ENCODE measurements at places on chromosomes 1 and 21. TPM values are rescaled to one million over a fixed set of nuclear protein-coding genes. Genes with fewer than 3 reads are reported as not detected.

OLIG2 gene
- total RNA-seq, result not detected

COG2 gene
- total RNA-seq, result 30.8 TPM

LCE6A gene
- total RNA-seq, result not detected

ATP1A4 gene
- not detected for total RNA-seq

CCDC17 gene
- 2.6 TPM for total RNA-seq

RHEX gene
- total RNA-seq, result not detected

PRAMEF7 gene
- total RNA-seq, result not detected

DNA sequence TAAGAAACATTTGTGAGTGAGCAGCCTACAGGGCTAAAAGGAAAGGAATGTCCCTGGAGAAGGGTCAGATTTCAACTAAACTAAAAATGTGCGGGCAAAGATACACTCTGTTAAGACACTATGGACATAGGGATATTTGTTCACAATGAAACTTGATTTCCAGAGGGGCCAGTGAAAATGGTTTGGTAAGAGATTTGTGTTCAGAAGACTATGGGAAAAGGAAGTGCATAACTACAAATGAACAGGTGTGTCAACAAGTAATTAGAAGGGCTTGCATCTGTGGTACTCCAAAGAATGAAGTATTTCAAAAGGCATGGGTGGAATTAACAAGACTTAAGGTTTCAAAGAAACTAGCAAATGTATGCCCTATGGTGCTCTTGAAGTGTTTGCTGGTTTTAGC lies 60.4 kb downstream of the NME7 start:
- DNase-seq, result no peak

DNA sequence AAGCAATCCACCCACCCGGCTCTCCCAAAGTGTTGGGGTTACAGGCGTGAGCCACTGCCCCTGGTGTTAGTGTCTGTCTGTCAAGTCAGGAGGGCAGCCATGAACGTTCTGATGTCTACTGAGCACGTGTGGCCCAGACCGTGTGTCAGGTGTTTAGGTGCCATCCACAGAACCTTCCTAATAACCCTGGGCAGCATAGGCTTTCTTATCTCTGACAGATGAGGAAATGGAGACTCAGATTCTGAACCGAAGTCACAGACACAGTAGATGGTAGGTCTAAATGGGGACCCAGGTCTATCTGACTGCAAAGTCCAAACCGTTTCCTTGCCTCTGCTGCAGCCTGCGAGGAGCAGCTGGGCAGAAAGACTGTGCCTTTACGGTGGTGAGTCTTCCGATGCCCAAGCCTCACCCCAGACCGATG lies 622 bp upstream of the IL6R start:
- DNase-seq, result peak; percentile 52

DNA sequence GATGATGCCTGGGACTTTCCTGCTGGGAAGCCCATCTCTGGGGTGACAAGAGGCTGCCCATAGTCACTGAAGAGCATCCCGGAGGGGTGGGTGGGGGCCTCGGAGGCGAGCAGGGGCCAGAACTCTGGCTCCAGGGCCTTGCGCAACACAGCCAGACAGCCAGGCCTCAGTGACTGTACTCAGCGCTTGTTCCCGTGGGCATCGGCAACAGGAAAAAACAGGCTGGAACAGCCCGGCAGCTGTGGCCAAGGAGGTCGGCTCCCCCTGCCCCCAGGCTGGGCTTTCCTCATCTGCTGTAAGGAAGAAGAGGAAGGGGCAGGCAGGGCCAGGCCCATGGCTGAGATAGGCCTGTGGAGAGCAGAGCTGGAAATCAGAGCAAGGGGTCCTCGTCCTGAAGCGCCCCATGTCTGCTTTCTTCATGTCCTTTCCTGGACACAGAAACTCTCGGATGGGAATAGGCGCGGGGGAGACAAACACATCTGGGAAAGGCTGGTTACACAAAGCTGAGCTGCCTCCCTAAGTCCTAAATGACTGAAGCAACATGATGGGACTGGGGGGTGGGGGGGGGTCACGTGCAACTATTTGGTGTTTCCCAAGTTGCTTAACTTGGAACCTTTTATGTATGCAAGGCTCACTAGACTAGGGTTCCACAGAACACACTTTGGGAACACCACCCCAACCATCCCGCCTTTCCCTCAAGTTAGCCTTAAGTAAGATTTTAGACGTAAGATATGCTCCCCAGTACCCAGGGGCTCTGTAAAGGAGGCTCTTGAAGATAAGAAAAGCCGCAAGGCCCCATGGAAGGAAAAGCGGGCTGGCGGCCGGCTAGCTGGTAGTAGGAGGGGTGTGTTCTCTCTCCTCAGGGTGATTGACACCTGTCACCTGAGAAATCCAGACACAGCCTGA lies 30.7 kb downstream of the HSPG2 start:
- DNase-seq, result no peak

DNA sequence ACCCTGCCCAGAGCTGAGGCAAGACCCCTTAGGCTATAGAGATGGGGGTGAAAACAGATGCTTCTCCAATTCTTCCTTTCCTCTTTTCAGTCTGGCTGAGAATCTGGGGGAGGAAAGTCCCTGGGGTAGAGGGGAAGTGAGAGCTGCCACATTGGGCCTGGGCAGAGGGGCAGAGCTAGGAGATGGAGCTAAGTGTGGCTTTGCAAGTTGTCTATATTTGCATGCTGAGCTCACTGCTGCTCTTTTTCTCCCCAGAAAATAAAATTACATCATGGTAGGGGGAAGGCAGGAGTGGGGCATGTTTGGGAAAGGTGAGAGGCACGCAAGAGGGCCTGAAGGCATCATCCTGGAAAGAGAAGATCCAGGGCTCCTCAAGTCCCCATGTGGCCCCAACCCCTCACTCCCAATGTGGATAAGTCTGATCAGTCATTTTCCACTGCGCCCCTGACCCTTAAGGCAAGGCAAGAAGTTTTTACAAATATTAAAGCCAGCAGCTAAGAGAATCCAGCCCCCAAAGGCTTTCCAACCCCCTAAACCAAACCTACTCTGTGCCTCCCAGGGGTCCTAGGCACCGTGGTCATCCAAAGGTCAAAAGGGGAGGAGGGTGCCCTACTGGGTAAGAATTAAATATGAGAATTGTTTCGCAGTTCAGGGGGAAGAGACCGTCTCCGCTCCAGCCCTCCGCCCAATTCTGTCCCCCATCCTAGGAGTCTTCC lies 500 bp upstream of the PEA15 start:
- peak; percentile 15 for DNase-seq

GRCh38 chr1:145918992-145919939 lies 749 bp upstream of the PEX11B start:
- DNase-seq, result peak; percentile 68

- DNase-seq, result no peak
These were observed 2.4 kb upstream of the ELF3 start for GRCh38 chr1:202007805-202008489.

DNA sequence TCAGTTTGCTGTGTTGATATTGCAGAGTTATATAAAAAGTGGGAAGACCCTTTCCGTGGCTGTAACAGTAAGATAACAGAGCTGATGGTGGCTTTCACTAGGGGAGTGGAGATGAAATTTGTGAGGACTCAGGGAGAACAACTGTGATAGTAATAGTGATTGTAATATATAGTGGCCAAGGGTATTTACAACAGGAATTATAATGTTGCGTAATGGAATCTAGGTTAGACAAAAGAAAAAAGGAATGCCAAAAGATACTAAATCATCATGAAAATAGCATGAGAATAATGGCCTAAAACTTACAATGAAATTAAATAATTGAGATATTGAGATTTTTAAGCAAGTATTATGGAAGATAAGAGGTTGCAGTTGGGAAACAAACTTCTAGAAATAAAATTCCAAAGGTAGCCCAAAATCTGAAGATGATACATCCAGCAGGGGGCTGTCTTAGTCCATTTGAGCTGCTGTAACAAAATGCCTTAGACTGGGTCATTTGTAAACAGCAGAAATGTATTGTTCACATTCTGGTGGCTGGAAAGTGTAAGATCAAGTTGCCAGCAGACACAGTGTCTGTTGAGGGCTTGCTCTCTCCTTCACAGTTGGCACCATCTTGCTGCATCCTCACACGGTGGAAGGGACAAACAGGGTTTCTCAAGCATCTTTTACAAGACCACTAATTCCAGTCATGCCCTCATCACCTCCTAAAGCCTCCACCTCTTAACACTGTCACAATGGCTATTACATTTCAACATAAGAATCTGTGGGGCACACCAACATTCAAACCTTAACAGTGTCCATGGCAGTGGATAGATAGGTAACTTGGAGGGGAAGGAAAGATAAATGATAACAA lies 711.2 kb downstream of the MRPL39 start:
- no peak for DNase-seq

DNA sequence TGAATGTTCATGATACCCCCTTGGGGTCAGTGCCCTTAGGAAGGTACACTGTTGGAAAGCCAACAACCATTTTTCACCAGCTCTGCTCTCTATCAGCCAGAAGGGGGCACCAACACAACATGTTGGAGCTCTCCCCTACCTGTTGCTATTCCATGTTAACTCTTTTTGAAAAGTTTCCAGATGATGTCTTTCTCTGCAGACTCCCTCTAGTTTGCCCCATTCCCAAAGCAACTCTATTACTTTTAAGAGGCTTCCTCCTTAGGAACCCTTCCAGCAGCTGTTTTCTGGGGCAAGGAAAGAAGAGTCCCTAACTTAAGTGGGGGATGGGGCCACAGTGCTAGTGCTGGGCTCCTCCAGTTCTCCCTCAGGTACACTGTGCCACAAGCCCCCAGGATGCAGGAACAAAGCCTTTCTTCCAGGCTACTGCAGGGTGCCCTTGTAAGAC lies 22.9 kb upstream of the NDC1 start:
- DNase-seq, result peak; percentile 61

GRCh38 chr1:88528792-88529191 lies 155.3 kb upstream of the PKN2 start:
- DNase-seq, result no peak

DNA sequence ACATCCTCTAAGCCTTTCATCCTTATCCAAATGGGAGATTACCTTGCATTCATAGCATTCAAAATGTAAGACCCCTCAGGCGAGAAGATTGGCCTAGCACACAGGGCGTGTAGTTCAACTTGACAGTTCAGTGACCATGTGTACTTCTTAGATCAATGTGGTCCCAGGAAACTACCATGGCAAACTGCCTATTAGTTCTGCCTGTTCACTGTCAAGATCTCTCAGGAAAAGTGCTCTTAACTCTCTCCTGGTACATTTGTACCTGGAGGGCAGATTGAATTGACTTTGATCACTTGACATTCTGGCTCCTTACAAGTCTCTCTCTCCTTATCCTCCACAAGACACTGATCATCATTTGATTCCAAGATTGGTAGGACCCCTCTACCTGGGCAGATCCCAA lies 122.4 kb downstream of the CDC7 start:
- no peak for DNase-seq

DNA sequence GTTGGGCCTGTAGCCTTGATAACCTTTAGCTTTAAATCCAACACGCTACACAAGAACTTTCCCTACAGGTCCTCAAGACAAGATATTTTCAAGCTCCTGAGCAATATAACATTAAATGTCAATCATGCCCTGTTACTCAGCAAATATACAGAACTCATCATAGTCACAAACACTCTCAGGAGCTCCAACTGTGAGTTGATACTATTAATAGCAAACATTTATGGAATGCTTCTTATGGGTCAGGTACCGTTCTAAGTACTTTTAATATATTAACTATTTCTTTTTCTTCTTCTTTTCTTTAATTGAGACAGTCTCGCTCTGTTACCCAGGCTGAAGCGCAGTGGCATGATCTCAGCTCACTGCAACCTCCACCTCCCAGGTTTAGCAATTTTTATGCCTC lies 10.1 kb downstream of the EYA3 start:
- DNase-seq, result no peak

DNA sequence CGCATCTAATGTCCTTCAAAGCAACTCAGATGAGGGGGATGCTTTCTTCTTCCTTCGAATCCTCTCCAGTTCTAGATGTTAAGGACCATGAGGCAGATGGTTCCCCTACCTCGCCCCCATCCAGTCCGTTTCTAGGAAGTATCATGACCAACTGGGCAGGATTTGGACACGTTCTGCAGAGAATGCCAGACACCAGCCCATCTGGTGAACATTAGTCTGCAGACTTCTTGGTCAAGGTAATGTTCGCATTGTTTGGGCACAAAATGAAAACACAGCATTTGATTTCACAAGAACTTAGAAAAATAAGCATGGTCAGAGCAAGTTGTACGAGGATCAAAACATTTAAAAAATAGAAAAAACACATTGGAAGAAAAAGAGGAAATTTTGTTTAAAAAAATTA lies 25.4 kb upstream of the ADARB1 start:
- no peak for DNase-seq

- DNase-seq, result no peak
These were observed 74.5 kb upstream of the MUTYH start for GRCh38 chr1:45414746-45415145.

- no peak for DNase-seq
These were observed 748 bp upstream of the OR2AJ1 start for GRCh38 chr1:247923941-247924340.

DNA sequence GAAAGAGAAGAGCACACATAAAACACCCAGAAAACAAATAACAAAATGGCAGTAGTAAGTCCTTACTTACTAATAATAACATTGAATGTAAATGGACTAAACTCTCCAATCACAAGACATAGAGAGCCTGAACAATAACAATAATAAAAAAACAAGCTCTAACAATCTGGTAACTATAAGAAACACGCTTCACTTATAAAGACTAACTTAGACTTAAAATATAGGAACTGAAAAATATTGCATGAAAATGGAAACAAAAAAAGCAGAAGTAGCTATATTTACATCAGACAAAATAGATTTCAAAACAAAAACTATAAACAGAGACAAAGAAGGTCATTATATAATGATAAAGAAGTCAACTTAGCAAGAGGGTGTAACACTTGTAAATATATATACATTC lies 83.1 kb upstream of the LYPLAL1 start:
- DNase-seq, result no peak

DNA sequence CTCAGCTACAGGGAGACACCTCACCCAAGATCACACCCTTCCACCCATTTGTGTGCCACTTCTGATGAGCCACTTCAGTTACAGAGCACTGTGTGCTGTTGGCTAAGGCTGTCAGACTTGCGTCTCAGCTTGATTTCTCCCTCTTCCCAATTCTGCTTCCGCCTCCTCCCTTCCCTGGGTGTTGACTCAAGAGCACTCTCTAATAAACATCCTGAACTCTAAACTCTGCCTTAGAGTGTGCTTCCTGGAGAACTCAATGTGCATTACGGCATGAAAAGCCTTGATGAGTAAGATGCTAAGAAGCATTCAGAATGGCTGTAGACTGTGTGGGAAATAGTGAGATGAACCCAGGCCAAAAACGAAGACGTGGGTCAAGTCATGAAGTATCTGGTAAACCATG lies 54.9 kb upstream of the S1PR1 start:
- no peak for DNase-seq

- no peak for DNase-seq
These were observed 191.7 kb upstream of the ESRRG start for GRCh38 chr1:216914974-216915373.

All from activated naive CD4-positive, alpha-beta T cell treated with anti-CD3 and anti-CD28 coated beads, Interleukin-2, amount 50 U/mL, for 72 hours (primary cell).